ENCODE measurements at places on chromosomes 2 and 18.

DNA sequence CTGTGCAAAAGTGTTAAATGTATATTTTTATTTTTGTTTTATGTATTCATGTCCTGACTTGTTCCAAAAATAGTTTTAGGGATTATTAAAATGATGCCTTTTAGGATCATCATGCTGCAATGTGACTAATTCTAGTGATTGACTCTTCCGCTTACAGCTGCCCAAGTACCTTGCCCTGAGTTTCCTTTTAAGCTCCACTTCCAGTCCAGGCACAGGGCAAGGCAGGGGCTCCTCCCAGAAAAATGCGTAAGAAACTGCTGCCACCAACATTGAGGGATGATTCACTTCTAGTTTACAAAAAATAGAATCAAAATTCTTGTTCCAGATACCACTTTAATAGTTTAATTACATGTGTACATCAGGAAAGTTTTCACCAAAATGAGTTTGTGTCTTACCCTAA lies 116.4 kb downstream of the IRS1 start:
- no peak for DNase-seq

- no peak for DNase-seq
Measured at GRCh38 chr2:164014068-164014731, 278.4 kb upstream of the FIGN start.

DNA sequence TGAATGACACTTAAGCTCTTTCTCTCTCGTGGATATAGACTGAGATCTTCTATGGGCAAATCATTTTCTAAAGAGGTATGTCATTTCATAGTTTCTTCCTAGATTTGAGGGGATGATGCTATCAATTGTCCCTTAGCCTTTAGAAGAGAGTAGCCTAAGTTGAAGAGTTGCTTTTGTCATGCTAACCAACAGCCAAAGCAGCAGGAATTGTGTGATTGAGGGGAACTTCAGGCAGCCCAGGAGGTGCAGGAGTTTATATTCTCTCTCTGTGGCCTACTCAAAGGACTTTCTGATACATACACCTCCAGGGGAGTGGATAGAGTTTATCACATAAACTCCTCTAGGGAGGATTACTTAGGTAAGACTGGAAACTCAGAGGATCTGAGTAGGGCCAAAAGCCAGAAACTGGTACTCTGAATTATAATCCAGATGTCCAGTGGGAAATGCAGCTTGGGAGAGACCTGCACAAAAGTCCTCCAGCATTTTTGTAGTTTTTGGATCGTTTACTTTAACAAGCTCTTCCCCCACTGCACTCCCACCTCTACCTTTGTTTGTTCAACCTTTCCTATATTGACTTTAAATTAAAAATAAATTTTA lies 150.7 kb upstream of the CCDC68 start:
- no peak for DNase-seq

DNA sequence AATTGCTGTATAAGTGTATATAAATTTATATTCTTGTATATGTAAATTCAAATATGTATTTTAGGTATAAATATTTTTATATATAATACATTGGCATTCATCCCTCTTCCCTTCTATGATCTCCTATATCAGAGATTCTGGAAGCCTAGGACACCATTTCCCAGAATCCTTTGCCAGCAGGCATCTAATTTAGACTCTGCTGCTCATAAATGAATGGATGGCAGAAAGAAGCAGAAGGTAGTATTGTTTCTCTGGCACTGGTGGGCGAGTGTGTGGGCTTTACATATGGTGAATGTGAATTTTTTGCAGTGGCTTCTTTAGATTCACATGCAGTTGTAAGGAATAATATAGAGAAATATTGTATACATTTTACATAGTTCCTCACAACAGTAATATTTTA lies 215.2 kb upstream of the THSD7B start:
- DNase-seq, result no peak

- no peak for DNase-seq
Measured at GRCh38 chr18:58057291-58057965, 13.4 kb downstream of the NEDD4L start.

DNA sequence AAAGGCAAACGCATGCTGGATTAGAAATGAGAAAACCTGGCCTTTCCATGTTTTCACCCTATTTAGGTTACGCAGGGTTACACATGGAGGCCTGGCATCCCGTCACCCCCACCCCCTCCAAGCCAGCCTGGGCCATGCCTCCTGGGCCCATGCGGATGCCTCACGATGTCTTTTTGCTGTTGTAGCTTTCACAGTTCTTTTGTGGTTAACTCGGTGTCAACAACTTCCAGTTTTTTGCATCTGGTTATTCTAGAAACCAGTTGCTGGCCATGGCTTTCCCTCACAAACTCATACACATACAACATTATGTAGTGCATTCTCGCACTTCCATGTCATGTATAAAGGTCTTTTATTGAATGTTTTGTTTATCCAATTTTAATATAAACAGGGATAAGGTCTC lies 204.9 kb upstream of the PXDN start:
- DNase-seq, result no peak

DNA sequence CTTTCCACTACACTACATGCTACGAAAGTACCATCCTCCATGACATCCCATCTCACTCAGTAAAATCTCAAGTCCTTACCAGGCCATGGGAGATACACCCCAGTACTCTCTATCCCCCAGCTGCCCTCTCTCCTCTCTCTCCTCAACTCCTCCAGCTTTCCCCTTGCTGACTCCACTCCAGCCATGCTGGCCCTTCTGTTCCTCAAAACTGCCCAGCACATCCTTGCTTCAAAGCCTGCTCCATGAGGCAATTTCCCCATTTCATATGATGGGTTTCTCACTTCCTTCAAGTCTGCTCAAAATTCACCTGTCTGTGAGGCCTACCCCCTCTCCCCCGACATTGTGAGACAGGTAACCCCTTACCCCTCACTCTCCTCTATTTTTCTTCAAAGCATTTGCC lies 8.6 kb downstream of the CHN1 start:
- no peak for DNase-seq

- DNase-seq, result no peak
Measured at GRCh38 chr18:51447351-51448342, 250.2 kb upstream of the MEX3C start.

DNA sequence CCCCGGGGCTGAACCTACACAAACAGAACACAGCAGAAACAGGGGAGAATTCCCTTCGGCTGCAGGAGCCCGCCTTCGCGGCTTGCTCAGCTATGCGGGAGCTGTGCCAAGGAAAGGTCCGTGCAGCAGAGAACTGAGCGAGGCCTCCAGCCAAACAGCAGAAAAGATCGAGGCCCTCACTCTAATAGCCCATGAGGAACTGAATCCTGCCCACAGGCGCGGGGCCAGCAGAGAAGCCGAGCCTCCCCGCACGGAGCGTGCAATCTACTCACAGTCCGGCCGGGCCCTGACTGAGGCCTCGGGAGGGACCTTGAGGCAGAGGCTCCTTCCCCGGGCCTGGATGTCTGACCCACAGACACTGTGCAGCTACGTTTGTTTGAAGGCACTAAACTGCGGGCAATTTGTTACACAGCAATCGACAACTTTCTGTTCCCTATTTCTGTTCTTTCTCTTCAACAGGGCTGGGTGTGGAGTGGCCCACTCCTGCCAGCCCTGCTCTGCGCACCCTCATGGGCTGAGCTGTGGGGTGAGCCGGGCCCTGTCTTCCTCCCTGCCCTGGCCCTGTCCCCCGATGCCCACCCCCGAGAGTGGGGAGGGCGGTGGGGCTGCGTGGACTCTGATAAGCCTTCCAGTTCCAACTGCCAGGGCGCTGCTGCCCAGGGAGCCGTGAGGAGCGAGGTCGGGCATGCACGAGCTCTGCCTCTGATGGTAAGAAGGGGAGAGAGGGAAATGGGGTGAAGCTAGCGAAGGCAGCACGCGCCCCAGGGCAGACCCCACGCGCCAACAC lies 13.7 kb downstream of the HES6 start:
- DNase-seq, result no peak

GRCh38 chr18:25233528-25234321 lies 118.2 kb downstream of the ZNF521 start:
- no peak for DNase-seq

GRCh38 chr18:32902568-32903330 lies 129.9 kb upstream of the KLHL14 start:
- no peak for DNase-seq

- DNase-seq, result no peak
Measured at GRCh38 chr2:152468899-152469692, 134.1 kb downstream of the FMNL2 start.

- DNase-seq, result no peak
Measured at GRCh38 chr2:60899892-60900249, 18.5 kb downstream of the REL start.

DNA sequence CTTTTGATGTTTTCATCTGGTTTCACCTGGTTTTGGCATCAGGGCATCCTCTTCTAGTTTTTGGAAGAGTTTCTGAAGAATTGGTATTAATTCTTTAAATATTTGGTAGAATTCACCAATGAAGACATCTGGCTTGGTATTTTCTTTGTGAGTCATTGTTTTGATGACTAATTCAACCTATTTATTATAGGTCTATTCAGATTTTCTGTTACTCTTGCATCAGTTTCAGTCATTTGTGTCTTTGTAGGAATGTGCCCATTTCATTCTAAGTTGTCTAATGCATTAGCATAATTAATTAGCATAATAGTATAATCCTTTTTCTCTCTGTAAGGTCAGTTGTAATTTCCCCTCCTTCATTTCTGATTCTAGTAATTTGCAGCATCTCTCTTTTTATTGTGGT lies 8.0 kb downstream of the GNLY start:
- no peak for DNase-seq

DNA sequence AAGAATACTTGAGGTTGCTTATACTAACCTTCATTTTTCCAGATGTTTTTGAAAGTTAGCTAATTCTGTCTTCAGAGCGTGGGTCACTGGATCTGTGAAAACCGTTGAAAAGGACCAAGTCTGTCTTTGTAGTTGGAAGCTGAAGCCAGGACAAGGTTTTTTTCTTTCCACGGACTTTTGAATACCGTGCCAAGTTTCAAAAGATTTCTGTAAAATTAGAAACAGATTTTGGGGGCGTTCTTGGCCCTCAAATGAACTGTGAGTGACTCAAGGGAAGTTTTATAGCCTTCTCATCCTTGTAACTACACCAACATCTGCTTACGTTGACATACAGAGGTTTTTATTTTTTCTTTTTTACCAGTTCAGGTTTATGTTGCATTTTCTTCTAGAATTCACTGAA lies at the start of gene FAP:
FAP (minus strand) TSS at position 152 of the 400 bp plus-strand sequence; CDS start at position 34, 118 bp downstream.
- DNase-seq, result no peak

DNA sequence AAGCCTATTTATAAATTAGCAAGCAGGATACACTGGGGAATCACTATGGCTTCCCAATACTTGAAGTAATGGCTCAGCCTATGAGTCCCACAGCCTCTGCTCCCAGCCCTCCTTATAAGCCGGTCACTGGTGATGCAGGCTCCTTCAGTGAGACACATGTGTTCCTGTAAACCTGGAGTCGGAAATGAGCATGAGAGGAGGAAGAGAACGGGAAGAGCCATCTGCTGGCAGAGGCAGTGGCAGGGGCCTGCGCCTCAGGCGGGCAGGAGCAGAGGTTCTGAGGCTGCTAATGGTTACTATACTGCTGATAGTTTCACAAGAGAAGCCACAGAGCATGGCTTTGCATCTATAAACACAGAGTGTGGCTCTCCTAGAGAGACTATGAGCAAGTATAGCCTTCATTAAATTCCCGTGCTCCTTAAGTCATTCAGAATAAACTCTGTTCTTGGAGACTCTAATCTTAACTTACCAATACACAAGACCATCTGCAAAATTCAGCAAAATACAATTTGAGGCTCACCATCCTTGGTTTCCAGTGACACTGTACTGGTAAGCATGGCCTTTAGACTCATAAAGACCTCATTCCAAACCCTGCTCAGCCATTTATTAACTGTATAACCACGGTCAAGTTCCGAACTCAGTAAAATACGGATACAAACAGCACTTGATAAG lies 63.3 kb downstream of the FBXO15 start:
- DNase-seq, result no peak

DNA sequence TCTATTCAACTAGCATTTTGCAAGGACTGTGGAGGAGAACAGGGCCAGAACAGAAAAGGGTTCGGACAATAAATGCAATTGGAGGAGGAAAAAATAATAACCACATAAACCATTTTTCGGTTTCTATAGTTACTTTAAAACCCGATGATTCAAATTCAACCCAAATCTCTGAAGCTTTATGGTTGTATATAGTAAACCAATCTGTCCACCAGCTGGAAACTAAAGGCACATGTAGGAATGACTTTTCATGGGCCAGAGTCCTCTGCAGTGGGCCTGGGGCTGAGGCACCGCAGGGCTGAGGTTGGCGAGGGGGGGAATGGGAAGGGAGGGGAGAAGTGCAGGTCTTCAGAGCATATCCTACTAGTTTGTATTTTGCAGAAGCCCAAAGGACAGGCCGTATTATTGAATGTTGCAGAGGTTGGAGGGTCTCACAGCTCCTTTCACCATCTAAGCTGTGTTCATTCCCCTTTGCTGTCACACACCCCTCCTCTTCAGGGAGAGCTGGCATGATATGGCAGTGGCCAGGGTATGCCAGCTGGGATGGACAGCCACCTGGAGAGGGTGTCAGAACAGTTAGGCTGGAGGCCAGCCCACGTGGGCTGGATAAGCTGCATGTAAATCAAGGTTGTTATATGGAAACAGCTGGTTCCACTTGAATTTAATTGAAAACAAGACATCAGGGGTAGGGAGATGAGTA lies 267.1 kb downstream of the PRKCE start:
- DNase-seq, result no peak

DNA sequence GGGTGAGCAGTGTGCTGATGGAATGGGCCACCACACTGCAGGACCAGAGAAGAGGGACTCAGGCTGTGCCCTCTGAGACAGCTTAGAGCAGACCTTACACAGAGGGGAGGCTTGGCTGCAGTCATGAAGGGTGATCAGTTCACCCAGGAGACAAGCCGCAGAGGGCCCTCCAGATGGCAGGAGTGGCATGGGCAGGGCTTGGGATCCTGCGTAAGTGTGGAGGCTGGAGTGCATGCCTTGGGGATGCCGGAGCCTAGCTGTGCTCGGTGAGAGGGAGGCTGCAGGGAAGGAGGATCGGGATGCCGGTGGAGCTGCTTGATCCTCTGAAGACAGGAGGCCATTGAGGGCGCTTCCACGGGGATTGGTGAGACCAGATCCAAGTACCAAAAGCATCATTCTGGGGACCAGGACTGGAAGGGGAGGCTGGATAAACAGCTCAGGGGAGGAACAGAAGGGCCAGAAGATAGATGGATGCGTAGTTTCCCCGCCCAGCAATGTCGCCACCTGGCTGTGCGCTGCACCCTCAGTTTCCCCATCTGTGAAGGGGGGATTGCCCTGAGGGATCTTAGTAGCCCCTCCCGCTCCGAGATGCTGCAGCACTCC lies 163.4 kb downstream of the INHBB start:
- no peak for DNase-seq

GRCh38 chr2:172704072-172704936 lies 31.3 kb upstream of the RAPGEF4 start:
- peak; percentile 10 for DNase-seq

DNA sequence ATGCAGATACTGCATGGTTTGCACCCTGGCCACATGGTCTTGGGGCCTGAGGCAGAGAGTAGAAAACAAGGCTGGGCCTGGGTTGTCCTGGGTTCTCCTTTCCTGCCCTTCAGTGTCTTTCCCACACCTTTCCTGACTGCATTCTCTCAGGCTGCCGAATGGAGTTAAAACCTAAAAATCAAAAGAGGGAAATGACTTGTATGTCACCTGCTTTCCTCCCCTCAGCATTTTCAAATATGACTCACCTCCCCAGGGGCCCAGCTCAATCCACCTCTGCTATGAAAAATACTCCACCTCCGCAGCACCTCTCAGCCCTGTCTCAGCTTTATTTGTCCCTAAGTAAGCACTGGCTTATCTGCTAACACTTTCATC lies 457.8 kb upstream of the MEX3C start:
- DNase-seq, result no peak

Measured in CD4-positive, alpha-beta T cell (primary cell).